ENCODE measurements at places on chromosomes 3 and 15.

DNA sequence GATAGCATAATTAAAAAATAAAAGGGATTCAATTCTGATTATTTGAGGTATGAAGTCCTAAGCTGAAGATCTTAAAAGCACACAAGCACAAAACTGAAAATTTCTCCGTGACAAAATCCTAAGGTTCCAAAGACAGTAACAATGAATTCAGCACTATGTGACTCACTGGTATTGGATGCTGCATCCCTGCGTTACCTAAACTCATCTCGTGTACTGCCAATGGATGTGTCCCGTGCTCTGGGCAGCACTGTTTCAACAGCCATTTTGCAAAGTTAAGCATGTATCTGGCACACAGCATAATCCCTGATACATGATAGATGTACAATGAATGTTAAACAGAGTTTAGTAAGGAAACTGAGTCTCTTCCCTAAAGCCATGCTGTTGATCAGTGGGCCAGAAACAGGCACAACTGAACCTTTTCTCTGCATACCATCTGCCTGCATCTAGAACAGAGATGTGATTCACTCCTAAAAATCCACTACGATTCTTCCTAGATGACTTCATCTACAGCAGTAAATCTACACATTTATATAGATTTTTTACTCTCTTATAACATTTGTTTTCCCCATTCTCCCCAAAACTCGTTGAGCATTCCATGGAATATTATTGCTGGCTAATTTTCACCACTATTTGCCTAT is 14.3 kb downstream of the SUCLG2 start:
- no peak for DNase-seq

DNA sequence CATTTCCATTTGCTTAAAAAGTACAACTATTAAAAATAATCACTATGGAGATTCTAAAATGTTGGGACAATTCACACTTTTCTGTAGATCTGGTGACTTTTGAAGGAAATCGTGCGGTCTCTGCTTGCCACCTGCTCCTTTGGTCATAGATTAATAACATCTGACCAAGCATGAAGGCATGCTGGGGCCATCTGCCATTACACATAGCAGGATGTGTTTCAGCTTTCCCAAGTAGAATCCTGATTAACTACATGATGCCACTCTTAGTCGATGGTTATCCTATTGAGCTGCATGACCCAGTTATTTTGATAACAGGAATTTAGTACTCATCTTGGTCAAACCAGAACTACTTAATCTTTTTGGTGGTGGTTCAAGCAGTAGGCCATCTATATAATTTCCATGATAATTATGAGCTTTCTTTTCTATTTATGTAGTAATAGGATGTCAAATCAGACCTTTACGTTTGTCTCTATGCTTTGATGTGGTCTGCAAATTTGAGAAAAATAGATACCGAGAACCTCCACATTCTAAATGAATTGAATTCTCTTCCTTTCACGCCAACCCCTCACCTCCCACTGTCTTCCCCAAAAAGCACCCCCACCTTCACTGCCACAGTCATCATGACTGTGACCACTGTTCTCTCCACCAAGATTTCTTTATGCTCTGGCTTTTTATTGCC is 158.1 kb downstream of the DIPK2A start:
- DNase-seq = no peak

DNA sequence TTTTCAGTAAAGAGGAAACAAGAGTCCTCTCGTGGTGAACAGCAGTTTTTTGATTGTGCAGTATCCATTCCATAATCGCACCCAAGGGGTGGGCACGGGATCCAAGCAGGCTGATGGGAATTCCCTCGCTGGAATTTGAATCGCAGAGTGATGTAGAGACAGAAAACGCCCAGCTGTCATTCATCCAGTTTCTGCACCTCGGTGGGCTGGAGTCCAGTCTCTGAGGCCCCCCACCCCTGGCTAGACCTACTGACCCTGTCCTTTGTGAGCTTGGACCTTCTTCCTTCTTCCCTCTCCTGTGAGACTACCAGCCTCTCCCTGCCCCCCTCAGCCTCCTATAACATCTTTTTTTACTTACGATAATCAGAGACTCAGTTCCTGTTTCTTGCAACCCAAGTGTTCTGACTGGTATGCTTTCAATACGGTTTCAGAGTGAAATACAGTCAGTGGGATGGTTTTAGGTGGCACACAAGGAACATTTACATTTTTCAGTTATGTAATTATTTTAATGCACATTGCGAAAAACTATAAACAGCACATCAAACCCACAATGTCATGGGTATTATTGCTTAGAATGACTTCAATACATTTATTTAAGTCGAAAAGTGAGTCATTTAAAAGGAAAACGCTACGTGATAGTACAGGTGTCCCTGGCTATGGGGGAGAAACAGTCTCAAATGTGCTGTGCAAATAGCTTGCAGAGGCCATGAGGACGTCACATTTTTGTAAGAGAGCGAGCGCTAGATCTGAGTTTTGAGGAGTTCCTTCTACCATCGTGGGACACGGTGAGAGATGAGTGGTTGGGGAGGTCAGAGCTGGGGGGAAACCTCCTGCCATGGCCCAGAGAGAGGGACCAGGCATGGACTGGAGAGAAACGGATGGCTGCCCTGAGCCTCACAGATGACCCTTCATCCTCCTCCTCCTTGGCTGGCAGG is 37.5 kb upstream of the CHST2 start:
- DNase-seq = no peak

GRCh38 chr3:124455891-124456290 is 274.4 kb upstream of the UMPS start:
- DNase-seq = no peak

DNA sequence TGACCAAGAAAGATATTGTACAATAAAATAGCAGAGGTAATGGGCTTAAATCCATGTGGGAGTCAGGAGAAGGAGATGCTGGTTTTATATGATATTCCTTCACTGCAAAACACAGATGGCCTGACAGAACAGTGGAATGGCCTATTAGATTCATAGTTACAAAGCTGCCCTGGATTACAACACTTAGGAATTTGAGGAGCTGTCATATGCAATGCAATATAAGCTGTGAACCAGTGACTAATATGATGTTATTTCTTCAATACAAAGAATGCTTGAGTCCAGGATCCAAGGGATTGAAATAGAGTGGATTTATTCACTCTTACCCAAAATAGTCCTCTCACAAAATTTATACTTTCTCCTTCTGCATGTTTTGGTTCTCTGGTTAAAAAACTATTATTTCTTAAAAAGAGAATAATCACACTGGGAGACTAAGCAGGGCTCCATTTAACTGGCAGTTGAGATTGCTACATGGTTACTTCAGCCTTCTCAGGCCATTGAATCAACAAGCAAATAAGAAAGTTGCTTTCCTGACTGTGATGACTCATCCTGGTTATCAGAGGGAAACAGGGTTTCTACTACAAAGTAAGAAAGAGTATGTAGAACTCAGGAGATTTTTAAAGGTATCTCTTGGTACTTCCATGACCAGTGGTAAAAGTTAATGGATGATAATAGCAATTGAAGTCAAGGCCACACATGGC is 79.8 kb upstream of the ZPLD1 start:
- DNase-seq = no peak

Data from activated CD8-positive, alpha-beta memory T cell treated with anti-CD3 and anti-CD28 coated beads, Interleukin-2, amount 50 U/mL, for 48 hours (primary cell).